ENCODE measurements at places on chromosomes 12 and 14.

DNA sequence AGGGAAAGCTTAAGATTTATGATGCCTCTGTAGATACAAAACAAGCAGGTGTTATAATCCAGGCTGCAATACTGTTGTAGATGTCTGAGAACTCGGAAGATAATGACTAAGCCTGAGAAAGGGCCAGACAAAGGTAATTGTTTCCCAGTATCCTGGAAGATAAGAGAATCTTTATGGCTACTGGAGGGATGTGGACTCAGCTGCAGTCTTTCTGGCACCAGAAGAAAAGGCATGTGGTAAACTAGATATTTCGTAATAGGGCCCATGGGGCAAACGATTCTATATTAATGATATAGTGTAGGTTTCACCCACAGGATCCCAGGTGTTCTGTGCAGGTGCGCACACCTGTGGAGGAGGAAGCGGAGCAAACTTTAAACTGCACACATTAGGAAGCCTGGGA, 9.2 kb upstream of the APOLD1 start:
- no peak for DNase-seq

- DNase-seq = no peak
Measured at GRCh38 chr12:56874821-56875220, 59.4 kb downstream of the SDR9C7 start.

- no peak for DNase-seq
Measured at GRCh38 chr12:89163918-89164317, 188.4 kb downstream of the DUSP6 start.

DNA sequence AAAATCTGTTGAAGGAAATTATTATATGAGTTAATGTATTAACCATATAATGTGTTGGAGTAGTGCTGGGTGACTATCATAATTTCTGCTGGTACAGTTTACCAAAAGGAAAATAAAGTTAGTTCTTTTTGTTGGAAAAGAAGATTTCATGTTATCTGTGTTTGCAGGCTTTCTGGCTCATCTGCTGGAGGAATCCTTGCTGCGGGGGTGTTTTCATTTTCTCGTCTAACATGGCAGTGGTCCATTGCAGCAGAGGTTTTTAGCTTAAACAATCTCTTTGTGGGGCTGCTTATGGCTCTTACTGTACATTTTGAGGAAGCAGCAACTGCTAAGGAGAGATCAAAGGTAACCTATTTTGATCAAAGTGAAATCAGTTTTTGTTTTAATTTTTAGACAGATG, 24.1 kb downstream of the TMEM260 start:
- no peak for DNase-seq

GRCh38 chr12:12896260-12896659, 4.9 kb downstream of the GPRC5A start:
- no peak for DNase-seq

GRCh38 chr14:20417250-20418186, 4.2 kb upstream of the TEP1 start:
- no peak for DNase-seq

- no peak for DNase-seq
Measured at GRCh38 chr12:46771268-46771827, 54.4 kb downstream of the SLC38A4 start.

DNA sequence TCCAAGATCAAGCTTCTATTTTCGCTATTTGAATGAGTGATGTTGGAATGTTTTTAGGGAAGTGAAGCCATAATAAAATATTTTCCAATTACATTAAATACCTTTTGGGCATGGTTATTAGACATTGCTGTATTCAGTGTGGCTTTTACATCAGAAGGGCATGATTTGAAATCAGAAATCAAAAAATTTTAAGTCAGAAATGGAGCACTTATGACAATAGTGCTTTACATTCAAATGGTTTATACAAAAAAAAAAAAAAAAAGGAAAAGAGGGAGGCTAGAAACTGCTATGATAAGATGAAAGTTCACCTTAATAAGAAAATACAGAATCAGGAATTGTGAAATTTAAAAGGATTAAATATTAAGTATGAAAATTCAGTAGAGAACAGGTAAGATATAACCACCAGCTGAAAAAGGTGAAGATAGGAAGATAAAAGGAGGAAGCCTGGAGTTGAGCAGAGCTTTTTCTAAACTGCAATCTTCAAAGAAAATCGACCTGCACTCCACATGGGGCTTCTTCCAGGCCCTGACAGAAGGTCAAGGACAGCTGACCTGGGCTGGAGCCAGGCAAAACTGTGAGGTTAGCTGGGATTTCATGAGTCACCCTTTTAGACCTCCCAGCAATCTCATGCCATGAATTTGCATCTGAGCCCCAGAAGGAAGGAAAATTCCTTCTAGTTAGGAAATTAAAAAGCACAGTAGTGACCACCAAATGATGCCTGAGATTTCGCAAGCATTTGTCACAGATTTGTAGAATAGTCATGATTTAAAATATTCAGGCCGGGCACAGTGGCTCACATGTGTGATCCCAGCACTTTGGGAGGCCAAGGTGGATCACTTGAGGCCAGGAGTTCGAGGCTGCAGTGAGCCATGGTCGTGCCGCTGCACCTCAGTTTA, 23.4 kb upstream of the BMP4 start:
- DNase-seq = peak; percentile 79

- no peak for DNase-seq
Measured at GRCh38 chr14:103104389-103104653, 9.8 kb downstream of the EXOC3L4 start.

- DNase-seq = no peak
Measured at GRCh38 chr12:56776654-56777053, 13.5 kb downstream of the HSD17B6 start.

DNA sequence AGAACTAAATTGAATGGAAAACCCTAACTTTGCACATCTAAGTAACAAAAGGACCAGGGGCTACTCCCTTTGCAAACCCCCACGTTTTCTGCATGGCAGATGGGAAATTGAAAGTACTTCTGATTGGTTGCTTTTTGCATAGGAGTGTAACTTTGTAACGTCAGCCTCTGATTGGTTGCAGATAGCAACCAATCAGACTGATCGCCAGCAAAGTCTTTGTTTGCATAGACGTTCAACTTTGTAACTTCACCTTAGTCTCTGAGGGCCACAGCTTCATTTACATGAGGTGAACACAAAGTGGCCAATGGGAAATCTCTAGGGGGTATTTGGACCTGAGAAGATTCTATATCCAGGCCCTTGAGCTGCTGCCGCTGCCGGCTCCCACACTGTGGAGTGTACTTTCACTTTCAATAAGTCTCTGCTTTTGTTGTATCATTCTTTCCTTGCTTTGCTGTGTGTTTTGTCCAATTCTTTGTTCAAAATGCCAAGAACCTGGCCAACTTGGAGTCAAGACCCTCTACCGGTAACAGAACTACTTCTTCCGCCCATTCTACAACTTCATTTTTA, 102.5 kb upstream of the PRICKLE1 start:
- DNase-seq = no peak

DNA sequence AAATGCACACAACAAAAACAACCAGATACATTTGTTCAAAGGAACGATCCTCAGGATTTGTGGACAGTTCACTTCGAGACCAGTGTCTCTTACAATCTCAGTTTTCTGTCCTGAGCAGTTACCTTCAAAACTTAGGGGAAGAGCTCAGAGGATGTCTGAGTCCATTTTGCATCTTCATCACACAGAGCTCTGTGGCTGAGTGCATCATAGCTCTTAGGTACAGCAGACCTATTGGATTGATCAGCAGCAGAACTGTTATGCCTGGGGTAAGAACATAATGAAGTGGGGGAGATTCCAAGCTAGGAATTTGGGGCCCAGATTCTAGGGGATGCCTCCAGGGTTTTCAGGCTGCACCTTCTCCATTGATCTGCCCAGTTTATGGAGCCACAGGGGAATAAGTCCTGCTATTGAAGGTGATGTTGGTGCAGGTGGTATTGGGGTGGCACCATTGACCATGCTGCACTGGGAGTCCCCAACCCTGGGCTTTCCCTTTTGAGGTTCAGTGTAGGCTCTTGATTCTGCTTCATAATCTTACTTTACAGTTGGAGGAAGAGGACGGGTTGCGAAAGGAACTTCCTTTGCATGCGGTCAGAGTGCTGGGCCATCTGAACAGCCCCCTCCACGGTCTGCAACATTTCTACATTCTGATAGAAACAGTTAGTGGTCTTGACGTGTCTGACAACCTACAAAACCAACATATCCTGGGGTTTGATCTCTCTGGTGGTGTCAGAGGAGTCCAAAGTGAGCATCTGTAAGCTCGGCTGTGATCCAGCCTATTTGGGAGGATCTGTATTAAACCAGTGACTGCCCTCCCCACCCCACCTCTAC, 112.8 kb downstream of the CHST11 start:
- DNase-seq = no peak
